ENCODE measurements at places on chromosomes 16 and 17.
A peak's percentile ranks its signal among the peaks of the same experiment; 100 is the strongest.

DNA sequence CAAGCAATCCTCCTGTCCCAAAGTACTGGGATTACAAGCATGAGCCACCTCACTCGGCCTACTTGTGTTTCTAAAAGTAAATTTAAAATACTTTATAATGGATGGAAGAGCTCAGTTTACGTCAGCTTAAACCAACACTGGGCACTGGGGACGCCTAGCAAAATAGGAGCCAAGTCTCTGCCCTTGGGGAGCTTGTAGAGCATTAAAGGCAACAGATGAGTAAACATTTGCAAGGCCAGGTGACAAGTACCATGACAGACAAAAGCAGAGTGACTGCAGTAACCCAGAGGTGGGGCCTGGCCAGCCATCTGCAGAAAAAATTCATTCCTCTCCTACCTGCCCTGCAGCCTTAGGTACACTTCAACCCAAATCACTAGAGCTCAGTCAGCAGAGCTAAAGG, 12.1 kb upstream of the NLK start:
- no peak for DNase-seq

DNA sequence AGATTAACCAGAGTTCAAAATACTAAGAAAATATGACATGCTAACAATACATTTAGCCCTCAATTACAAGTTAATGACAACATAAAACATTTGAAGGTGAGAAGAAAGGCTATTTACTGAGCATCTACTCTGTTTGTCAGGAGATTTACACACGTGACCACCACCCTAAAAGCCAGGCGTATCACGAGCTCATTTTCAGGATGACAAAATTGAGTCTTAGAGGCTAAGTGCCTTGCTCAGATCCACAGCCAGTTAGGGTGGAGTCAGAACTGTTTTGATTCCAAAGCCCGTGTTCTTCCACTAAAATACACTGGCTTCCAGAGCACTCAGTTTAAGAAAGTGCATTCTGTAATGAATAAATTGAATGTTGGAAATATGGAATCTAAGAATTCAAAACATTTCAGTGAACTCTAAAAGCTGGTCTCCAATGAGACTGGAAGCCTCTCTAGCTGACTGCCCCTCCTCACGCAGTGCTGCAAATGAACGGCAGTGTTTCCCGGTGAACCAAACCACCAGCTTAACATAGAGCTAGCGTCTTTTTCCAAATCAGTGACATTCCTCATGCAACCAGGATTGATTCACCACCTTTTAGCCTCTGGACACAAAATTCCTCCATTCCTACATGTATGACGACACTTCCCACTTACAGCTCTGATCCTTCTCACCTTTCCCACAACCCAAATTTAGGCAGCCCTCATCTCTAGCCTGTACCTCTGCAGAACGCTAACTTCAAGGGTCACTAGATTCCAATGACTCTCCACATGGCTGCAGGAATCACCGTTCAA, 5.9 kb downstream of the ZDHHC7 start:
- DNase-seq = no peak

GRCh38 chr17:61000911-61001310, 323.3 kb downstream of the BCAS3 start:
- DNase-seq = no peak

- DNase-seq = no peak
Measured at GRCh38 chr17:19915245-19915978, 47.7 kb upstream of the ULK2 start.

- DNase-seq = no peak
Measured at GRCh38 chr17:48992444-48992843, 4.7 kb upstream of the IGF2BP1 start.

DNA sequence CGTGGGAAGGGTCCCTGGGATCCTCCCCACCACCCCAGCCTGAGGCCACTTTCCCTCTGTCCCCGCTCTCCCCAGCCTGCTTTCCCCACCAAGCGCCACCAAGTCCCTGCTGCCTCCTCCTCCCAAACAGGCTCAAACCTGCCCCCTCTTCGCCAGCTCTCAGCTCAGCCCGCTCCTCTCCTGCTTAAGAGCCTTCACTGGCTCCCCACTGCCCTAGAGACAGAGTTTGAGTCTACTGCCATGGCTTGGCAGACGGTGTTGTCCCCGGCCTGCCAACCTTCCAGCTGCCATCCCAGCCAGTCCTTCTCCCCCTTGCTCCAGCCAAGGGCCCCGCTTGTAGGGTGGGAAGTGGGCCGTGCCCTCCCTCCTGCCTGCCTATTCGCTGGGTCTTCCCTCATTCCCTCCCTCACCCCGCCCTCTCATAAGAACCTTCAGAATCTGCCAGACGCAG, 11.1 kb downstream of the IL4R start:
- no peak for DNase-seq

DNA sequence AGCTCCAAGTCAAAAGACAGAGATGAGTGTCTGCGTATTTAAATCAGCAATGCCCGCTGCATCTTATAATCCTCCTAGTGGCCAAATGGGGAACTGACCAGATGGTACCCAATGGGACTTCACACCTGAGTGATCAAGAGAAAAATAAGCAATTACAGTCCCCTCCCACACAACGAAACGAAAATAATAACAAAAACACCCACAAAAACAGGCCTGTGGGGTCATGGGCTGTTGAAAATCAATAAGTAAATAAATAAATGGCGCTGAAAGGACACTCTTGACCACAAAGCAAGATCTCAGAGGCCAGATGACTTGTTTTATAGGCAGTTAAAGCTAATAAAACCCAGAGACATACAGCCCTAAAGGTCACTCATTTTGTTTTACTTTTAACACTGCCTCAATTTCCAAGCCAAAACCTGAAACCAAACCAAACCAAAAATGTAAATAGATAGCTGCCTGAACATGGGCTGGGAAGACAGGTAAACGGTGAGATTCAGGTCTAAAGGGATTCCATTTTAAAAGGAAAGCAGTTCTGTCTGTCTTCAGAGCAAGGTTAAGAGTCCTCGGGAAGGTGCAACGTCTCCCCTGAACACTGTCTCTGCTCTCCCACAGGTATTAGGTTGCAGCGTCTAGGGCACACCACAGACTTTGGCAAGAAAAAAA, 1.3 kb downstream of the ZNF821 start:
- DNase-seq = peak; percentile 78

DNA sequence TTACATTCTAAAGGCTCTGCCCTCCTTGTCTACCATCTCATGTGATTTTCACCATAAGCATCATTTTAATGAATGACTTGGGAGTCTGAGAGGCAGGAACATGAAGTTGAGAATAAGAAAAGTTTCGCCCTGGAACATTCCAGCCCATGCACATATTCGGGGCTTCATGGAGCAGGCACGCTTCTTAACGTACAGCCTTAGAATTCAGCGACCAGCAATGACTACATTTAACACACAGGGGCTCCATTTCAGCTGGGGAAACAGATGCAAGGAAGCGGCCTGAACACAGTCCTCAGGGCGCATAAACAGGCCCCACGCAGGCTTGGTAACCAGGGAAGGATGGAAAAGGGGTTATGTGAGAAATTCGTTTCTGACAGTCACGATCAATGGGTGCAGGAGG, 357.4 kb downstream of the SLC39A11 start:
- DNase-seq = no peak

- DNase-seq = no peak
Measured at GRCh38 chr17:5854871-5855554, 215.2 kb upstream of the WSCD1 start.

GRCh38 chr16:10625595-10626357, 45.4 kb upstream of the EMP2 start:
- no peak for DNase-seq

DNA sequence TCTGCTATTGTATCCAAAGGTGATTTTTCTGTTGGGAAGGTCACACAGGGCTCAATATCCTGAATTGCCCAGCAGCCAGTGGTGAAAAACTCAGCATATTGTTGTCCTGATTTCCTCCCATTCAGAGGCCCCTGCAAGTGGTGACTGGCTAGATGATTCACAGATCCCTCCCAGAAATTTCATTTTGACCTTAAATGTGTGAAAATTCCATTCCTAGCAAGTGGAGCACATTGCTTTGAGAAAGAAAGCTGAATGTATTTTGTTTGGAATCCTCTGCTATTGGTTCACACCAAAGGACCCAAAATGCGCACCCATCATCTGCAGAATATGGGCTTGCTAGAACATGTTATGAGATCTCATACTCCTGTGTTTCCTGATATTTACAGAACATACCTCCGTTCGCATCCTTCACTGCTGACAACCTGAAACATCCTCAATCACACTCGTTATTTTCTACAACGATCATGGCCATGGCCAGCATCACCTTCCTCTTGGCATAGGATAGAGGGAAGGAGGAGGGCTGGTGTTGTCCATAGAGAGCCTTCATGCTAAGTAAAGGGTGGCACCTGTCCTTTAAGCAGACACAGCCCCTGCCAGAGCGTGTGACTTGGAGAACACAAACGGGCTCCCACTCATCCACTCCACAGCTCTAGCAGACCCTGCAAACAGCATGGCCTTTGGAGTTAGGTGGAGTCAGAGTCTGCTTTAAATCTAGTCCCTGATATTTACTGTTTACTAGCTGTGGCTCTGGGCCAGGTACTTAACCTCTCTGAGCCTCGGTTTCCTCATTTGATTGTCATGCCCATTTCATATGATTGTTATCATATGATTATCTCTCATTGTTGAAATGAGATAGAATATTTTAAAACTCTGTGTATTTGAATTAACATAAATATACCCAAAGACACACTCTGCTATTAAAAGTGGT, 30.4 kb upstream of the NFAT5 start:
- DNase-seq = no peak

DNA sequence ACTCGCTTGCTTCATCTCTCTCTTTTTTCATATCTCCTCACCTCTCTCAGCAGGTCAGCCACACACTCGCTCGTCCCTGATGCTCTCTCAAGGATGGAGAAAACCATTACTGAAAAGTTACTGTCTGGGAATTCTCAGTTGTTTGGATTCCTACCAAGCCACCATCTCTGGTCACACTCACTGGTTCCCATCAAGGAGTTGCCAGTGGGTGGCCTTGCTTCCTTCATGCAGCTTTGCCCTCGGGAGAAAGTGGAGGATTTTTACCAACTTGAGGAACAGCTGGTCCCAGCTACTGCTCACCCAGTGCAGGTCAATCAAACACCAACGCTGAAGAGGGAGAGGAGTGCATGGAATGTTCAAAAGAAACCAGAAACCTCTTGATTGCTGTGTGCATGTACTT, 25.3 kb downstream of the MEOX1 start:
- DNase-seq = no peak

- no peak for DNase-seq
Measured at GRCh38 chr16:50238868-50239301, 27.5 kb upstream of the ADCY7 start.

- no peak for DNase-seq
Measured at GRCh38 chr17:16919663-16920627, 52.0 kb downstream of the TNFRSF13B start.

GRCh38 chr16:10824111-10824893, 5.7 kb upstream of the TVP23A start:
- DNase-seq = no peak

DNA sequence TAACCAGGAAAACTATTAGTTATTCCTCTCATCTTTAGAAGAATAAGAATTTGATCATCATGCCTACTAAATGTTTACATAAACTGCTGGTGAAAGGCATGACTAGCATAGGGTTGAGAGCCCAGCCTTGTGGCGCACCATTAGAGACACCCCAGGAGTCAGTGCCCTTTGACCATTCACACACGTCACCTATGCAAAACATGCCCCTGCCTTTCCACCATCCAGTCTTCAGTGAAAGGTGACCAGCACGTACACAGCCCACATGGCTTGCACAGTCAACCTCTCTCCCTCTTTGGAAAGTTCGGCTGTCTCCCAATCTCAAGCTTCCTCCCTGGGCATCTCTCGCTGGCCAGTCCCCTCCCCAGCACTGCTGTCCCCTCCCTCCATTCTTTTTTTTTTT, 150.3 kb downstream of the ENGASE start:
- no peak for DNase-seq

- DNase-seq = peak; percentile 9
Measured at GRCh38 chr17:57086069-57086930, 1.3 kb downstream of the AKAP1 start.

DNA sequence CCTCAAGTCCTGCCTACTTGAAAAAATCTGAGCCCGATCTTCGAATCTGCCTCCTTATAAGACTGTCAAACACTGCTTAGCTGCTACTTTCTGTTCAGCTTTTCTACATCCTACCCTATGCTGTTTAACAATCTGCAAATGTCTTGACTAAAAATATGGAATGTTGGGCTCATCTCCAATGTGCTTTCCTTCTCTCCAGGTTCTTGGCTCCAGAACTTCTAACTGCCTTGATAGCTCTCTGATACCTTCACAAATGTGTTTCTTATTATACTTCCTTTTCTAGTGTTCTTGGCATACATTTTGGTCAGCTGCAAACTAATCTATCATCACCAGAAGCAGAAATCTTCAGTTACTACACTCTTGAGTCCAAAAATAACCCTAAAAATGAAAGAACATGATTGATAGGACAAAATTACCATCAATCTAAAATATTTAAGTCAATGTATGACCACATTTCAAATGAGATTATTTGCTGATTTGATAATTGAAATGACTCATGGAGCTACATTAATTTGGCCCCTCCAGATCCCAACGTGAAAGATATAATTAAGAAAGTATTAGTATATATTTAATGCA, 372.3 kb upstream of the MON1B start:
- no peak for DNase-seq

- DNase-seq = no peak
Measured at GRCh38 chr17:63433746-63434591, 12.1 kb downstream of the CYB561 start.

- no peak for DNase-seq
Measured at GRCh38 chr17:9769036-9769695, 22.2 kb downstream of the DHRS7C start.

DNA sequence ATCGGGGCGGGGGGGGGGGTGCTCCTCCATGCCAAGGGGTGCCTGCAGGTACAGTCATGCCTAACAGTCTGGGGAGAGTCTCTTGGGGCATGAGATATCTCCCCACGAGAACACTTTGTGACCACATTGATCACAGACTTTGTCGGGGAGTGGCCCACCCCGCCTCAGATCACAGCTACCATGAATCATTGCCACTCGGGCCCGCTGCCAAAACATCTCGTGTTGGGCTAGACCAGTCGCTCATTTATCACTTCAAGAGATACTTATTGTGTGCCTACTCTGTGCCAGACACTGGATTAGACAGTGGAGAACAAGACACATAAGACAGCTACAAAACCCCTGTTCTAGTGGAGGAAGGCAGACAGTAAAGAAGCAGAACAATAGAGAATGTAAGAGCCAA, 72.6 kb downstream of the CLEC16A start:
- DNase-seq = no peak

DNA sequence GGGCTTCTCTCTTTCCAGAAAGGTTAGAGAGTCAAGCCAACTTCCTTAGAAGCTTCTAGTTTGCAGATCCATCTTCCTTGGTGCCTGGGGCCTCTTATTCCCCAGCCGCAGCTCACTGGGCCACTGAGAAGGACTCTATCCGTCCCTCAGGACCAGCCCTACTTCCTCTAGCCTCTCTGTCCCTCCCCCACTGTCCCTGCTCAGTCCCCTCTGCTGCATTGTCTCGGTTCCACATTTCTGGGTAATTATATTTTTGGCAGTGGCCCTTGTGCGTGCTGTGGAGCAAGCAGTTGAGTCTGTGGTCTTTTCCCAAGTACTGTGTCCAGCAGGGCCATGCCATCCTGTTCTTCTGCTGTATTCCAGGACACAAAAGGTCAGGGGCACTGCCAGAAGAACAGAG, 17.8 kb downstream of the IRX3 start:
- DNase-seq = no peak

All from neural crest cell (in vitro differentiated cells).